ENCODE measurements at places on chromosomes 5 and 9.

DNA sequence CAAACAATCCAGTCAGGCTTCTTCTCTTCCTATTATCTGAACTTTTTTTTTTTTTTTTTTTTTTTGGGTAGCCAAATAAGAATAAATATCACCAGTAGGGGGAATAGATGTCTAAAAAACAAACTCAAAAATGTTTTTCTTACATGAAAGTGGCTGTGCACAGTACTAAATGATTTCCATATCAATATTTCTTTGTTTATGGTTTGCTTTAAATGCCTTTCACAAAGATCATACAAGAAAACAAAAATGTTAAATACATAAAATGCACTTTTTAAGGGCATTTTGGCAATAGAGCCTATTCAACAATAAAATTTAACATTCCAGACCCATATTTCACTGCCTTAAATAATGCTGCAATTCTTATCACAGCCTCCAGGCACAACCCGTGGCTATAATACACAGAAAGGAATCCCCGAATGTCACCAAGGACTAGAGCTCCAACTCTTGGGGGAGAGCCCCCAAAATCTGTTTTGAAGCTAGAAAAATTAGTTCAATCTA is 91.1 kb upstream of the TBCA start:
- no peak for DNase-seq

DNA sequence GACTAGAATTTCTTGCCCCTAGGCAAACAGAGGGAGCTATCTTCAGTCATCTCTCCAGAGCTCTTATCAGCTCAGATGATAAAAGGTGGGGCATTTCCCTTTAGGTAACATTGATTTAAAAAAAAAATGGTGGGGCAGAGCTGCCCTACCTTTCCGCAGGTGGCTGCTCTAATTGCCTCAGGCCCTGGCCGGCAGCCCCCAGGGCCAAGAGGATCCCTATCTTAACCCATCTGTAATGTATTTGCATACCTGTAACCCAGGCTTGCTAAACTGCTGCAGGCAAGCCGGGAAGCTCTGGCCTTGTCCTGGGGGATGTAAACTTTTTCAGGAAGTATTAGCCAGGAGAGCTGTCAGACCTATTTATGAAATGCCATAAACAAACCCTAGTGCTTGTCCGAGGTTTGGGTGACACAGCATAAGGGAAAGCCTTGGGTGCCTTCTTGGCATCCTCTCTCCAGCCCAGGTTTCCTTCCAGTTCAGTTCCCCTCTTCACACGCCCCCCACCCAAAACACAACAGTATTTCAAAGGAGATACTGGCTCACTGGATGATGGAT is 20.9 kb upstream of the ZSWIM6 start:
- DNase-seq = no peak

GRCh38 chr9:111236332-111236731 is 93.7 kb downstream of the OR2K2 start:
- DNase-seq = no peak

- DNase-seq = no peak
Observed at GRCh38 chr9:35599763-35600604, 5.1 kb upstream of the TESK1 start.

- no peak for DNase-seq
Observed at GRCh38 chr9:127058011-127058644, 64.3 kb downstream of the ANGPTL2 start.

DNA sequence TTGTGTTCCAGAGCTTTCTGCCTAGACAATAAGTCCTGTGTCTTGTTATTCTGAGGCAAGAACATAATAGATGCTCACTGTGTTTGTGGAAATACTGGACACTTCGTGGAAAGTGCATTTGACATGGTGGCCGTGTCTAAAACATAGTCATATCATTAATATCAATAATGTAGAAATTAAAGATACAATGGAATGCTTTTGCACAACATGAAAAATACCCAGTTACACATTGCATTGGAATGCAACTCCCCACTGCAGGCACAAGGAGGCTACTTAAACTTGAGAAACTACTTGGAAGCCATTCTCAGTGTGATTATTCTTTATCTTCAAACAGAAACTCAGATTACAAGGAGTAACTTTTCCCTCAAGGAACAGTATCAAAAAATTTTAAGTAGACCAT is 145.3 kb upstream of the ZNF462 start:
- DNase-seq = no peak

DNA sequence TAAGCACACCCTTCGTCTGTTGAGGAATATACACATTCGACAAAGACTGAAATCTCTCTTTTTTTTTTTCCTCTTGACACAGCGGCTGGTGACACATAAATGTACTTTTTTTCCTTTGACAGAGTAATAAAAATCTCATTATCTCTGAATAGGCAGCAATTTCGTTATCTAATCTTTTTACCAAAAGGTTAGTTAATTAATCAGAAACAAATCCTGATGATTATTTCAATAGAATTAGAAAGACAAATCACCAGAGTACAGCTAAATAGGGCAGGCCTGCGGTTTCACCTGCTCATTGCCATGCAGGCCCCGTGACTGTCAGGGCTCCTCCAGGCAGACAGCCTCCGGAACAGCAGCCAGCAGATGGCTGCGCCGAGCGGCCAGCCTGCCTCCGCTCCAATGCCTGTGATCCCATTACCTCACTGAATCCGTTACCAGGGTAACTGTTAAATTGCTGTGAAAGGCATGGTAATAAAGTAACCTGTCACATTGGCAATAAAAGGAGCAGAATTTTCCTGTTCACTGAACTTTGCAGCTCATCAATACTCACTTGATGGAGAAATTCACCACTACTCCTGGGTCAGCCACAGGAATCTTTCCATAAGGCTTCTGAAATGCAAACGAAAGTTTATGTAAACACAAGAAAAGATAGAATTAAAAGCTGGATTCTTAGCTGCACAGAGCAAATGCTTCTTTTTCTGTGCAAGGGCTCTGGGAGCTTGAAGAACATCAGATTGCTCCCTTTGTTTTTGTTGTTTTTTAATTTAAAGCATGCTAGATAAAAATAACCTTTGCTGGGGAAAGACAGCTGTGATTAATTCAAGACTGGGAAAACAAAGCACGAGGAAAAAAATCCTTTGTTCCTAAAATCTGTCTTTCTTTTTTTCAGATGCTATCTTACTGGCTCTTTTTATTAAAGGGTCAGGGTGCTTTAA is 666.4 kb upstream of the ZNF608 start:
- peak; percentile 86 for DNase-seq

DNA sequence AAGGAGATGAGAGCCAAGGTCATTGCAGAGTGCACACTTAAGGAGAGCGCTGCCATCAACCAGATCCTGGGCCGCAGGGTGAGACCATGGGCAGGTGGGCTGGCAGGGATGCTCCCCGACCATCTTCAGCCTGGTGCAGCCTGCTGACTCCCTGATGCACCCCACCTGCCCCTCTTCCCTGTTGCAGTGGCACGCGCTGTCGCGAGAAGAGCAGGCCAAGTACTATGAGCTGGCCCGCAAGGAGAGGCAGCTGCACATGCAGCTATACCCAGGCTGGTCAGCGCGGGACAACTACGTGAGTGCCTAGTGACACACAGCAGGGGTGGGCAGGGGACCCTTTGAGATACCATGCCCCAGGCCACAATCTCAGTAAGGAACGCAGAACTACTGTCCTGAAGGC is 28.3 kb downstream of the TCF7 start:
- no peak for DNase-seq

DNA sequence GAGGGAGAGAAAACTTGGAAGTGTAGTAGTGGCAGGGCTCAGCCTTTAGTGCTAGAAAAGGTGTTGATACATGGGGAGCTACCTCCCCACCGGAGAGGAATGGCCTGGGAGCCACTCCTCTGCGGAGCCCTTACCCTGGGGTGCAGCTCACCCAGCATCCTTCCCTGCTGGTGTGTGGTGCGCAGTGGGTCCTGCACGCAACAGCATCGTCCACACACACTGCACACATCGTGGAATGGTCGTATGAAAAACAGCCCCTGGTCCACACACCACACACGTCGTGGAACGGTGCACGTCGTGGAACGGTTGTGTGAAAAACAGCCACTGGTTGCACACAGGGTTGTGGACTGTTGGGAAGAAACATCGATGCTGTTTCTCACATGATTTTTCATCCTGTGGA is 16.1 kb upstream of the AHRR start:
- DNase-seq = no peak

GRCh38 chr9:35910613-35911359 is 1.5 kb downstream of the SPAAR start:
- no peak for DNase-seq

GRCh38 chr5:8473827-8474568 is 605.0 kb downstream of the MTRR start:
- no peak for DNase-seq

DNA sequence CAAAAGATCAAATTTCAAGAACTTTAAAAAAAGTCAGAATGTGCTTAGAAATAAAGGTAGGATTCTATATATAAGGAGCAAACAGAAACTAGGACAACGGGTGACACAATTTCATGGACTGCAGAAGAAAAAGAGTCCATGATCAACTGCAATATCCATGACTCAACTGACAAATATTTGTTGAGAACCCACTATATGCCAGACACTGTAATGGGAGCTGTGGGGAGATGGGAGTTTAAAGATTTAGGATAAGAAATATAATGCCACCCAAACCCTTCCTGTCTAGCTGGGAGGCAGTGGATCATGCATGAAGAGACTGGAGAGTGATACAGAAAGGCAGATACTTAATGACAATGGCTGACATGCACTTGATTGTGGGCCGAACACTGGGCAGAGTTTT is 27.6 kb upstream of the CCDC112 start:
- no peak for DNase-seq

- no peak for DNase-seq
Observed at GRCh38 chr9:35464141-35465025, 25.5 kb upstream of the RUSC2 start.

- no peak for DNase-seq
Observed at GRCh38 chr5:19208397-19208796, 779.6 kb downstream of the CDH18 start.

DNA sequence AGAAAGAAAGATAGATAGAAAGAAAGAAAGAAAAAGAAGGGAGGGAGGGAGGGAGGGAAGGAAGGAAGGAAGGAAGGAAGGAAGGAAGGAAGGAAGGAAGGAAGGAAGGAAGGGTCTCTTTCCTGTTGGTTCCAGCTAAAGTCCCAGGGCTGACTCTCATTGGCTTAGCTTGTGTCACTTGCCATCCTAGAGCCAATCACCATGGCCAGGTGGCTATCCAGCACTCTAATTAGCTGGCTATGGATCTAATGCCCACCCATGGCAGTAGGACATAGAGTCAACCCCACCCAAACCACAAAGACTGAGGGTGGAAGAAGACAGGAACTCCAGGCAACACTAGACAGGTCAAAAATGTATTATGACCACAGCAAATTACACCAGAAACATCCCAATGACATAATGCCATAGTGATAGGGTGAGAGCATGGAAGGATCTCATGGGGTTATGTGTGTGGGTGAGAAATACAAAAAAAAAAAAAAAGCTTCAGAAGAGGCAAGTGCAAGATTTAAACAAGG is 10.8 kb upstream of the CPLX2 start:
- DNase-seq = no peak

GRCh38 chr9:98807070-98807813 is at the start of gene GALNT12:
Gene GALNT12, plus strand, starts transcription at chr9:98807670. Its CDS starts 29 bp downstream, at chr9:98807699.
- DNase-seq = peak; percentile 52

DNA sequence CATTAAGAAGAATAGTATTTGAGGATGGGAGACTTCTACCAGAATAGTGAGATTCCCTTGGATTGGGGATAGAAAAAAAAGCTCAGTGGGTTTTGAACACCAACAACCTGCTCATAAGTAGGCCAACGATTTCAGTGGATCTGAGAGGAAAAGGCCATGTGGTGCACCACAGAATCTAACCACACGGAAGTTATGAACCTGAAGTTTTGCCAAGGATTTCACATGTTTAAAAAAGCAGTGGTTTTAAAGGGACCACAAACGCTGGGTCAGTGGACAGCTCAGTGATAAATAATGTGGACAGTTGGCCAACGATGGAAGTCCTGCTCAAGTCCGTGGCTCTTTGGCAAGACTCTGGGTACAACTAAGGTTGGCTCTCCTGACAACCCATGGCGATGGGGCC is 107.2 kb upstream of the TXNDC8 start:
- no peak for DNase-seq

DNA sequence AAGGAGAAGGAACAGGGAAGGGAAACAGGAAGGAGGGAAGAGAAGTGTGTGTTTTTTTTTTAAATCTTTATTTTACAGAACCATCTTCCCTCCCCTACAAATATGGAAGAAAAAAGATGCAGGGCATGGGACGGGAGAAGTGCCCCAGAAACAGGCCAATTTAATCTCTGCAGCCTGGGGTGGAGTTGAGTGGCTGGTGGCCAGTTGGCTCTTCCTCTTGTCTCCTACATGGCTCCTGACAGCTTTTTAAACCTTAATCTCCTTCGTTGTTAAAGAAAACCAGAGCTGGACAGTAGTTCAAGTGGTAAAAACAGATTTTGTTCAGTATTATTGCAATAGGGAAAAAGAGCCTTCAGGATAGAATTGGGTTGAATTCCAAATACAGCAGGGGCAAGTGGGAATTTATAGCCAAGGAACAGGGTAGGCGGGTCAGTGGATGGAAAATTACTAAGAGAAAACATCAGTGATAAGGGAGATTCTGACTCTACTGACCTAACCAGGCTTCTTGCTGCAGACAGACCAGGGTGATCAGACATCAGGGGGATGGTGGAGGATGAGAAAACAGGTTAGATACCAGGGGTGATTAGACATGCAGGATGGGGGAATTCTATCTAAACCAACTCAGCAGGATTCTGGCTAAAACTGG is 125.1 kb upstream of the CLINT1 start:
- no peak for DNase-seq

DNA sequence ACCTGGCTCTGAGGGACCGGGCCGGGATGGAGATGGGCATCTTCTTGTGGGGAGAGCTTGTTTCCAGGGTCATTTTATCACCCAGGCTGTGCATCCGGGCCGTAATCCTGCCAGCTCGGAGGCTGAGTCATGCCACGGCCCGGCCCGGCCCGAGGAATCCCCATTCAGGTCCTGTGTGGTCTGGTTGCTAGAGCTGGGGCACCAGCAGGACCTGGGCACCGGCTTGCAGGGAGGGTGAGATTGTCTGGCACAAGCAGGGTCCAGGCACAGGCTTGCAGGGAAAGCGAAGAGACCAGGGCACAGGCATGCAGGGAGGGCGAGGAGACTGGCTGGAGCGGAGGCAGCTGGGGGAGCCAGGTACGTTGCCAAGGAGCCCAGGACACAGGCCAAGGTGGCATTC is 106.8 kb downstream of the RXRA start:
- no peak for DNase-seq

DNA sequence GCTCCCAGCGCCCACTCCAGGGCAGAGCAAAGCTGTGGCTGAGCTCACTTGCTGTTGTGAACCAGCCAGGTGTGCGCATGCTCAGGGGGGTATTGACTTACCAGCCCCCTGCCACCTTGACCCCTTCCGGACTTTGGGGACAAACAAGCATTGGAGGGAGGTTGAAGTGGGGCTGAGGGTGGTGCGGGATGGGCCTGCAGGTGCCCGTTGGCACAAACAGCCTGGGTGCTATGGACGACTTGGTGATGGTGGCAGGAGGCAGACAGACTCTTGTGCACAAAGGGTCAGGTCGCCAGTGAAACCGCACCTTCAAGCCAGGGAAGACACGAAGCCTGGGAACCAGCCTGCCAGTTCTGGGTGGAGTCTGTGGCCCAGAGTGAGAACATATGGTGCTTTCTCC is 858.5 kb upstream of the PTPRD start:
- DNase-seq = no peak

All from NCI-H774 (cell line).